Activated CD4-positive, alpha-beta T cell treated with anti-CD3 and anti-CD28 coated beads for 48 hours (primary cell): ENCODE measurements at places on chromosomes 12 and 14.

GRCh38 chr14:52422650-52423356 lies 108.7 kb downstream of the PTGER2 start:
- no peak for DNase-seq

DNA sequence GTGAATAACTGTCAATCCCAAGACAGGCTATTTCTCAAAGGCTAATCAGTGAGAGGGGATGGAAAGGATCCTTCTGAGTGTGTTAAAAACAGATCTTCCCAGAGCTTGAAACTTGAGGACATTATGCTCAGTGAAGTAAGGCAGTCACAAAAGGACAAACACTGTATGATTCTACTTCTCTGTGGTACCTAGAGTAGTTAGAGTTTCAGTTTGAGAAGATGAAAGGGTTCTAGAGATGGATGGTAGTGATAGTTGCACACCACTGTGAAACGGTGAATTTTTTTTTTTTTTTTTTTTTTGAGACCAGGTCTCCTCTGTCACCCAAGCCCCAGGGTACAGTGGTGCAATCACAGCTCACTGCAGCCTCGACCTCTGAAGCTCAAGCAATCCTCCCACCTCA lies 133.8 kb downstream of the SAMD4A start:
- no peak for DNase-seq

- no peak for DNase-seq
Observed at GRCh38 chr12:94806617-94807016, 156.3 kb upstream of the TMCC3 start.

- no peak for DNase-seq
Observed at GRCh38 chr14:71497645-71498086, 434.6 kb upstream of the RGS6 start.

GRCh38 chr12:23049180-23049579 lies 424.2 kb downstream of the ETNK1 start:
- no peak for DNase-seq

DNA sequence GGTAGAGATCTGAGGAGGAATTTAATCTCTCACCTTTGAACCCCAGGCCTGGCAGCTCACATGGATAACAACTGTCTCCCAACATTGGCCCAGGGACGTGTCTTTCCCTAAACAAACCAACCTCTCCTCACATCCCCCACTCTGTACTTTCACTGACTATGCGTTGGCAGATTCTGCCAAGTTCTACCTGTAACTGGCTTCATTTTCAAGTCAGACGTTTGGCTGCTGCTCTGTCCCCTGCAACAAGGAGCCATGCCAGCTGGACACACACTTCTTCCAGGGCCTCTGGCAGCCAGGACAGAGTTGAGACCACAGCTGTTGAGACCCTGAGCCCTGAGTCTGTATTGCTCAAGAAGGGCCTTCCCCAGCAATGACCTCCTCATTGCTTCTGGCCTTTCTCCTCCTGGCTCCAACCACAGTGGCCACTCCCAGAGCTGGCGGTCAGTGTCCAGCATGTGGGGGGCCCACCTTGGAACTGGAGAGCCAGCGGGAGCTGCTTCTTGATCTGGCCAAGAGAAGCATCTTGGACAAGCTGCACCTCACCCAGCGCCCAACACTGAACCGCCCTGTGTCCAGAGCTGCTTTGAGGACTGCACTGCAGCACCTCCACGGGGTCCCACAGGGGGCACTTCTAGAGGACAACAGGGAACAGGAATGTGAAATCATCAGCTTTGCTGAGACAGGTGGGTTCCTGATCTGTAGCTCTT lies at the start of gene INHBC:
Gene INHBC, plus strand, starts transcription at position 268 of the 707 bp plus-strand sequence. Its CDS starts 103 bp downstream, at position 371.
- DNase-seq: no peak

- DNase-seq: no peak
Observed at GRCh38 chr14:68173227-68173972, 353.8 kb downstream of the RAD51B start.

- DNase-seq: no peak
Observed at GRCh38 chr14:99333214-99333613, 61.2 kb upstream of the BCL11B start.

- DNase-seq: no peak
Observed at GRCh38 chr14:104107101-104107581, 21.6 kb downstream of the ASPG start.

- no peak for DNase-seq
Observed at GRCh38 chr14:49545071-49545470, 41.1 kb downstream of the RPS29 start.

DNA sequence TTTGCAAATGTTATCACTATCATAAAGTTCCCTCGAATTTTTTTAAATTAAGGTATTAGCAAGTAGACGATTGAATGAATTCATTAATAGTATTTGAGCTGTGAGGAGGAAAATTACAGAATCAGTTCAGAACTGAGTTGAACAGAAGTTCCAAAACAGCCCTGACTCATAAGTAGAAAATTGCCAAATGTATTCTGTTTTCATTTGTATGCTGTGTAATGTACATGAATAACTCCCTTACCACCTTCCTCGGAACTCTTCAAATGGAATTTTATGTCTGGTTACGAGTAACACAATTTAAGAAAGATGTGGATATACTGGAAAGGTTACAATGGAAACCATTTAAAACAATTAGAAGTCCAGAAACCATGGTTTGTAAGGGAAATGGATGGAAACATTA lies 283.3 kb upstream of the FAR2 start:
- DNase-seq: no peak

- no peak for DNase-seq
Observed at GRCh38 chr12:121873216-121873569, 14.5 kb upstream of the HPD start.

GRCh38 chr14:104389326-104390220 lies 190.0 kb upstream of the C14orf180 start:
- peak; percentile 34 for DNase-seq

DNA sequence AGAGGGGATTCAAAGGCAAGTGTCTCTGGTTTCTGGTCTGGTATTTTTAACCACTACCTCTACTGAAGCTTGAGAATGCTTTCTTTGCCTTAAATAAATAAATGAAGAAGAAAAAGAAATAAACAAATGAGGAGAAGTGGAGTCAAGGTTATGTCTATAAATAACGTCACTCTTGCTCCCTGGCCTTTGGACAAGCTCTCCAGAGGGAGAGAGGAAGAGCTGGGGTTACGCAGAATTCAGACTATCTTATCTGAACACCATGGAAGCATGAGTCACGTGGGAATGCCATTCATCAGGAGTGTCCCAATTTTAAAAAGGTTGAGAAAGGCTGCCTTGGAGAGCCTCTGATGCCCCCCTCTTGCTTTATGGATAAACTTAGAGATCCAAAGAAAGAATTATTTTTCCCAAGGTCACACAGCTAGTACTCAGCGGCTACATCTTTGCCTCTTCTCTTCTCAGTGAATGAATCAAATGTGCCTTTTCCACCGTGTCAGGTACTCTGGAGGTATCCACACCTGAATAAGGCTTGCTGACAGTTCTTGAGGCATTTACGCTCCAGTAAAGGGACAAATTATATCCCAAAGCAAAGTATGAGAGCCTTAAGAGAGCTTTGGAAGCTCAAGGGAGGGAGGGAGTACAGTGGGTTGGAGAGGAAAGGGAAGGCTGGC lies 12.9 kb upstream of the MSI1 start:
- DNase-seq: no peak

DNA sequence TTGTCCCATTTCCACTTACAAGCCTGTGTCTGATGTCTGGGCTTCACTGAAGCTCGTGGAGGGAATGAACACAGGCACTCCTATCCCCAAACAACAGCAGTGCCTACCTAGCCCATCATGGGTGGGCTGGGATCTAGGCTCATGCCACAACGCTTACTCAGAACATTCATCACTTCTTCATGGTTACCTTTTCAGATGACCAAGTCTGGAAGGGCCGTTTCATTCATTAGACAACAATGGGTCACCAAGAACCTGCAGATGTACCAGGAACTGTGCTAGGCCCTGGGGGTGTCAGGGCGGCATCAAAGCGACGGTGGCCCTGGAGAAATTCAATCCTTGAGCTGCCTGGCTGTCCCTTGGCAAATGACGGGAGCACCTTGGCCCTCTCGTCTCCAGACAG lies 64.9 kb upstream of the FZD10 start:
- DNase-seq: no peak

- no peak for DNase-seq
Observed at GRCh38 chr12:26767116-26767515, 65.9 kb downstream of the ITPR2 start.

GRCh38 chr14:75496755-75497154 lies 25.5 kb upstream of the BATF start:
- DNase-seq: no peak

GRCh38 chr12:46948936-46949545 lies 123.2 kb upstream of the SLC38A4 start:
- DNase-seq: no peak

DNA sequence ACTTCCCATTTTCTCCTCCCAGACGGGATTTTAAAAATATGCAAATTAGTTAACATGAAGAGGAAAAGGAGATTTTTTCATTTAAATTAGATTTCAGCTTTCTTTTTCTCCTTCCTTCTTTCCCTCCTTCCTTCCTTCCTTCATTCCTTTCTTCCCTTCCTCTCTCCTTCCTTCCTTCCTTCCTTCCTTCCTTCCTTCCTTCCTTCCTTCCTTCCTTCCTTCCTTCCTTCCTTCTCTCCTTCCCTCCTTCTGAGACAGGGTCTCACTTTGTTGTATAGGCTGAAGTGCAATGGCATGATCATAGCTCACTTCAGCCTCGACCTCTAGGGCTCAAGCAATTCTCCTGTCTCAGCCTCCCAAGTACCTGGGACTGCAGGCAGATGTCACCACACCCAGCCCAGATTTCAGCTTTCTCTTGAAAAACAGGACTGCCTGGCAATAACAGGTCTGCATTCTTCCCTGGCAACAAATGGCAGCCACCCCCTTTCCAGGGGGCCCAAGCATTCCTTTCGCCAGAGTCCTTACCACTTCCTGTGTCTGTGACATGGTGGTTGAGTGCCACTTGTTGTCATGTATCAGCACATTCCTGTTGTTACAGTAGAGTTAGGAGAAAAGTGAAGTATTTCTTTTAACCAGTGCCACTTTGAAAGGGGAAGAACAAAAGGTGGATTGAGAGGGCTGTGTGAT lies 119.1 kb downstream of the PTPN11 start:
- DNase-seq: no peak

DNA sequence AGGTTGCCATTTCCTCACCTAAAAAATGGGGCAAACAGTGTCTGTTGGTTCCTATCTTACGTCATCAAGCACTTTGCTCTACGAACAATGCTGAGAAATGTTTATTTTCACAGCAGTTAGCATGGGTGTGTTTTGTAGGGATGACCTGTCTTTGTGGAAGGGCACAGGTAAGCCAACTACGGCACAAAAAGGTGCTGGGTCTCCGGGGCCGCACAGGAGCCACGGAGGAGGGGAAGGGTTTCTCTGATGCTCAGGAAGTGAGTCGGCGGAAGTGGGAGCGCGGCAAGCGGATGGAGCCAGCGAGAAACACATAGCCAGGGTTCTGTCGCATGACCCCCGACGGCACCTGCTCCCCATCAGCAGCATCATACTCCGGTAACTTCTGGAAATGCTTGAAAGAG lies 65.6 kb upstream of the TCL1B start:
- no peak for DNase-seq

GRCh38 chr14:93033983-93034670 lies 81.6 kb downstream of the ITPK1 start:
- peak; percentile 42 for DNase-seq

DNA sequence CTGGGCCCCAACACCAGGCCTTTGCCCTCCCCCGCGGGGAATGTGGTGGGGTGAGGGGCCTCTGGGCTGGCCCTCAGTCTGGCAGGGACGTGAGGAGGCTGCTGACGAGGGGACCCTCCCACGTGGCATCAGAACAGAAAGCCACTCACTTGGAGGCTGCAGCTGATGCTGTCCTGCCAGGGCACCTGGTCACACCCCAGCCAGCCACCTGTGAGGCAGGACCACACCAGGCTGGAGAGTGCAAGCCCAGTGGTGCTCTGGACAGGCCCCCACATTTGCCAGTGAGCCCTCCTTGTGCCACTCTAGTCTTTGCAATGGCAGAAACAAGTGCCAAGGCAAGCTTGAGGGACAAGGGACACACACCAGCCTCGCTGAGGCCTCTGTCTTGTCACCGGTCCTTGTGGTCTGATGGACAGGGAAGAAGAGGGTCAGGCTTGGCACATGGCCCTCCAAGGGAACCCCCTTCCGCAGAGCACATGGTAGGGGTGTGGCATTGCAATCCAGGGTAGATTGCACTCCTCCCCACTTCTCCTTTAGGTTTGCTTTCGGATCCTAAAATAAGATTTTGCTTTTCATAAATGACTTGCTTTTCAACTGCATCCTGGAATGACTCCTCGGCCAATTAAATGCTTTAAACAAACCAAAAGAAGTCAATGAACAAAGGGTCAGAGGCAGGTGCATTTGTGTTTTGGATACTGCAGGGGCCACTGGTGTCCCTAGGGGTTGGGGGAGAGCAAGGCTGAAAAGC lies 53.7 kb downstream of the CCDC88C start:
- no peak for DNase-seq

DNA sequence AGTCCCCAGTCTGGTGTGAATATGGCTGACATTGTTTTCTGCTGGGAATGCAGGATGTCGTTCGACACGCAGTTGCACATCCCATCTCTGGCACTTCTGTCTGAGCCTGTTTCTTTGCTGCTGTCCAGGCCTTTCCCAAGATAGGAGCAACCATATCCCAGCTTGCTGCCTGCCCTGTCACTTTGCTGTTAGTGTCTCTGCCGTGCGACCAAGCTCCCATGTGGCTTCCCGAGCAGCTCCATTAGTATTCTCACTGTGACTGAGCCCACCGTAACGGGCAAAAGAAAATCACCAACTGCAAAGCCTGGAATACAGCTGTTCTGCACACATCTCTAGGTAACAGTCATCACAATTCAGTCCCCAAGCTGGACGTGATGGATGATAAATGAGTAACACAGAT lies 66.0 kb upstream of the CPSF6 start:
- no peak for DNase-seq

- DNase-seq: no peak
Observed at GRCh38 chr14:88981948-88982347, 157.5 kb downstream of the TTC8 start.
